ENCODE measurements at places on chromosomes 7 and 10.
A peak's percentile ranks its signal among the peaks of the same experiment; 100 is the strongest.

DNA sequence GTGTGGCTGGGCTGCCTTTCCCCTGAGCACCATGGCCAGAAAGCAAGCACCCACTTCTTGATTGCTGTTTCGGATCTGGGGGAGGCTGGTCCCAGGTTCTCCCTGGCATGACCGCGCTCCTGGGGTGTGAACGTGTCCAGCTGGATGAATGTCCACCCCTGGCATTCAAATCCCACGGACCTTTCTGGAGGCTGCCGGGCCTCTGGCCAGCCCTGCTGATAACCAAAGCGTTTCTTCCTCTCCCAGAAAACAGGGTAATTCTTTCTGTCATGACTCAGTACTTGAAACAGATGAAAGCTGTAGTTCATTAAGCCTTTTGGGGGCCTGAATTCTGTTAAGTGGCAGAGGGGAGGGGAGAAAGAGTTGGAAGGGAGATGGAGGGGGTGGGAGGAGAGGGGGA, 73.1 kb upstream of the SAMD8 start:
- no peak for DNase-seq

- no peak for DNase-seq
Measured at GRCh38 chr7:140084142-140084655, 21.4 kb upstream of the PARP12 start.

- no peak for DNase-seq
Measured at GRCh38 chr7:3882782-3883181, 581.7 kb downstream of the SDK1 start.

DNA sequence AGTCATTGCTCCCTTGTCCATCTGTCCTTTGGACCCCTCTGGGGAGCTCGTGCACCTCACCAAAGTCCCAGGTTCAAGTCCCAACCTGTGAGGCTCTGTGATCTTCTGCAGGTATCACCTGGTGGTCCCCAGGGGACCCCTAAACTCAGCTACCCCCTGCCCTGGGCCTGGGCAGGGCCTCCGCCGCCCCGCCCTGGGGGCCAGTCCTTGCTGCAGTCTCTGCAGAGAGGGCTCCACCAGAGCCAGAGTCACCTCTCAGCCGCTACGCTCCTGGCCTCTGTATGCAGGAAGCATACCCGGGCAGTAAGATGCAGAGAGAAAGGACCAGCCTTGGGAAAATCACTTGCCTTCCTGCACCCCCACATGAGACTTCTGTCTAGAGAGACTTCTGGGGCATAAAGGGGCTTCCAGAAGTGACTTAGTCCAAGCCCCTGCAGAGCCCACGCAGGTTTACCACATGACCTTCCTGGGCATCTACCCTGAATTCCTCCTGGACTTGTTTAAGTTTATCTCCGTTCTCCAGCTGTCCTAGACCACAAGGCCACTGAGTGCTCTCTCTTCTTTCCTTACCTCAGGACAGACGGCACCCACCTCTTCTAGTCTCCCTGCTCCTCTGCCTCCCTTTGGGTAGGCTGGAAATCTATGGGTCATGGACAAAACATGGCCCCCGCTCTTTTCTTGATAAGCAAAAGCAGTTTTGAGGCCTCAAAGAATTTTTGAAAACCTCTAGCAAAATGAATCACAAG, 21.2 kb downstream of the CALML5 start:
- DNase-seq: no peak

DNA sequence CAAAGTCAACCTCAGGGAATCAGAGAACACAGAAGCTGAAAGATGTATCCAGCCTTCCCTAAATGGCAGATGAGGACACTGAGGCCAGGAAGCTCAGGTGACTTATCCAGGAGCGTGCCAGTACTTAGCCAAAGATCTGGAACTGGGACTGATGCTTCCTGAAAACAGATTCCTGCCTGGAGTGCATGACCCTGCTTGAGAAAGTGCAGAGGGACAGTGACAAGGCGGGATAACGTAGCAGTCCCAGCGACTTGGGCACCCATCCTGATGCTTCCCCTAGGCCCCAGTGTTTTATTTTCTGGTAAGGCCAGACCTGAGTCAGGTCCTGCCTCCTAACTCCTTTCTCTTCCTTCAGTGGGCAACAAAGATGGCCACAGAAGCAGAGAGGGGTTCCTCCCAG, 48.6 kb downstream of the KIAA1217 start:
- no peak for DNase-seq

- no peak for DNase-seq
Measured at GRCh38 chr10:85649461-85649860, 717.1 kb downstream of the GRID1 start.

DNA sequence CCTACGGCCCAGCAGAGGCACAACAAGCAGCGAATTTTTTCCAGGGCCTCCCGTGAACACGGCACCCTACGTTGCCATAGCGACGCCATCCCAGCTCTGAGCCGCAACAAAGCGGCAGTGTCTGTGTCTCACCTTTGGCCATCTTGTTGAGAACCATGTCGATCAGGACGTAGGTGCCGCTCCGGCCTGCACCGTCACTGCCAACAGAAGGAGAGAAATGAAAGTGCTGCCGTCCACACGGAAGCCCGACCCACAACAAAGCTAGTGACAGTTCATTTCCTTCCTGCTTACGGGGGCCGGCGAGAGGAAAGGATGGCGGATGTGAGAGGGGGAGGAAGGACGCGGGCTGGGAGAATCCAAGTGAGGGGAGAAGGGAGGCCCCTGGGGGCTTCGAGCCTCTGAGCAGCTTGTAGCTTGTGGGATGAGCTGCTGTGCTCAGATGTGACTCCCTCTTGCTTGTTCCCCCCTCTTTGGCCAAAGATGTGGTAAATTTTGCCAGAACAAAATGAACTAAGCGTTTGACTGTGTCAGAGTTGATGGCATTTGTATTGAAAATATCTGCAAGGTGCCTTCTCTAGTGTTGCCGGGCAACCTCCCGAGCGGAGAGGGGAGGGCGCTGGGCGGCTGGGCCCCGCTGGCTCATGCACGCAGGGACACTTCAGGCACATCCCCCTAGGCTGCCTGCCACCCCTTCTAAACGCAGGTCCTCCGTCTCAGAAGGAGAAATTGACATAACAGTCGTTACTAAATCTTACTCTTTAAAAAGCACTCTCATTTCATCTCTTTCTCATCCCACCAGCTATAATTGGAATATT, 232.2 kb downstream of the DNAJB6 start:
- DNase-seq: peak; percentile 56

DNA sequence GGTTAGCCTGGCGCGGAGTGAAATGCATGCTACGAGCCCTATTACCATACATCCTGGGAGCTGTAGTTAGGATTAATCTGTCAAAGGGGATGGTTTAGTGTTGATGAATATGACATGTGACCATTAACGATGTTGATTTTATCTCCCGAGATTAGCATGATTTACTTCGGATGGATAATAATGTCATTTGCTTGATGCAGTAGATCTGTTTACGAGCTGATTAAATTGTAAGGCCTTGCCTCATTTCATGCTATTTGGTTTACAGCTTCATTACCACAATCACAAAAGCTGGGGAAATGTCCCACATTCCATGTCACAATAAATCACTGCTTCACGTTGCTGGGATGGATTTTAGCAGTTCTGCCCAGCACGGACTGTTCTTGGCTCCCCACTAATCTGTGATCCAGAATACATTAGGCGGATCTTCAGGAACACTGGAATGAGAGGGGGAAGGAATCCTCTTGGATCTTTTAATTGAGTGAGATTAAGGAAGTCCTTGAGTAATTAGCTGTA, 22.3 kb downstream of the ZNF503 start:
- DNase-seq: no peak

DNA sequence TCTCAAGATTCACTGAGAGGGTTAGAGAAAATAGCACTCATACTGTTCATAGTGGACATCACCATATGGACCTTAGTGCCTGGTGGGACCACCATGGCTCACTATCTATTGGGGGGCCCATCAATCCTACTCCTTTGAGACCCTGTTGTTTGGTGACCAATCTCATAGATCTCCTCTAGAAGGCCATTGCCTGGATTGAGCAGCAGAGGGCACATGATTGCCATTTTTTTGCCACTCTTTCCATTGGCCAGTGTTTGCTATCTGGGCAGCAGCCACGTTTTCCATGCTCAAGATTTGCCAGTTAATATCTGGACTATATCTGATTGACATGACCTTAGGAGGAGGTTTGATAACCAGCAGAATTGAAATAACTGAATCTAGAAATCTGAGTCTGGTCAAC, 244.5 kb downstream of the ITGB1 start:
- DNase-seq: no peak

DNA sequence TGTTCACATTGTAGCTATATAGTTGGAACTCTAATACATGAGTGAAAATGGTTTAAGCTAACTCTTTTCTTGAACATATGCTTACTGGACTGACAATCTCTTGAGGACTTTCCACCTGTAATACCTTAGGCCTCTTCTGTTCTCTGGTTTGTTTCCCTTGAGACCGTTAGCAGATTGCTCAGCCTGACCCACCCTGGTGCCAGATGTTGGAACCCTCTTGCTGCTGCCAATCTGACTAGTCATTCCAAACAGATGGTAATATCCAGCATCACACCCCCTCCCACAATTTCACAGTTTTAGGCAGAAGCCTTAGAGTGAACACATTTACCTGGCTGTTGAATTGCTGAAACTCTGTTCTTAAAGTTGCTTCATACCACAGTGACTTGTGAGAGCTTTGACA, 18.7 kb downstream of the CALD1 start:
- no peak for DNase-seq

GRCh38 chr7:30974605-30975255, 11.0 kb downstream of the GHRHR start:
- peak; percentile 21 for DNase-seq

DNA sequence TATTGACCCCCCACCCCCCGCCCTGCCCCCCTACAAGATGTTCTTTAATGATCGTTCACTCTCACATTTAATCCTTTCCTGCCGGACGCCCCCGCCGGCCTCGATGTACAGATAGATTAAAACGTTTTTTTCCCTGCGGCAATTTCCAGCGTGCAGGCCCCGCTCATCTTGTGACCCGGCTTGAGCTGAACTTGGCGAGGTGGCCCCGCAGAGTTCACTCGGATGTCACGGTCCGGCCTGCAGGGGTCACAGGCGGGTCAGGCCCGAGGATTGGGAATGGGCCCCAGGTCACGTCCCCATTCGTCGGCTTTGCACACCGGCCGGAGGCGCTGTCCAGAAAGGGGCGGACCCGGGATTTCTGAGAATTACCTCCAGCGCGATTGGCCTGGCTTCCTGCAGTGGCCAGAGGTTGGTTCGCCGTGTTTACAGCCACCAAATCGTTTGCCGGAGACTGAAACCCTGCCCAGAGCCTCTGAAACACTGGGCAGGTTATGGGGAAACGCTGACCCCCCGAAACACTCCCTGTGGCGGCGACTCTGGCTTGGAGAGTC, 1.9 kb upstream of the CYP26A1 start:
- no peak for DNase-seq

DNA sequence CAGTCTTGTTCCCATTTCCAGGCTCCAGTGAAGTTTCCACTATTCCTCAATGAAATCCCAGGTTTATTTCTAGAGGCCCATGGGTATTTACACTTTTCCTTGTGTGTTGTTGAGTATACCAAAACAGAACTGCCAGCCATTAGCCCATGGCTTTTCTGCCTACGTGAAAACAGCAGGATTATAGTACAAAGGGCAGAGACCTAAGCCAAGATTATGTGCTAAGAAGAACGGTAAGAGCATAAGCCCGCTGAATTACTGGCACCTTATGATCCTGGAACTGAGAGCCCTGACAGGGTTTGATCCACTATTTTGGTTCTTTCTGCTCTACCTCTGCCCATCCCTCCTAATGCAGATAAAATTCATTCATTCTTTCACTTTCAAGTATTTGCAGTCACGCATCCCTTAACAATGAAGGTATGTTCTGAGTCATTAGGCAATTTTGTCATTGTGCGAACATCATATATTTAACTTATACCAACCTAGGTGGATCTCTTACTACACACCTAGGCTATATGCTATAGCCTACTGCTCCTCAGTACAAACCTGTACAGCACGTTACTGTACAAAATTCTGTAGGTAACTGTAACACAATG, 16.0 kb downstream of the SEMA3C start:
- no peak for DNase-seq

DNA sequence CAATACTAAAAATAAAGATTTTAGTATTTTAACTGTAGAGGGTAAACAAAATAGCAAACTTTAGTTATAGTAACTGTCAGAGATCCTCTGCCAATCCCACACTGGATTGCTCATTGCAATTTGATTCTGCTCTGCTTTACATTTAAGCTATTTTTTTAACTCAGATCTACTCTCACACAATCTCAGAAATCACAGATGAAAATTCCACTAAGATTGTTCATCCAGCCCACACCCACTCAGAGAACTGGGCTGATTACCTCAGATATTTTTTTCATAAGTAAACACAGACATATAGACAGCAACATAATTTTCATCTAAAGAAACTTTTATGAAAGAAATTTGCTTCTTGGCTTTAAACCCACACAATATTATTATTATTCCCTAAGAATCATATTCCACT, 7.0 kb downstream of the OSBPL3 start:
- no peak for DNase-seq

GRCh38 chr10:99432881-99433280, 2.5 kb upstream of the GOT1 start:
- DNase-seq: no peak

- DNase-seq: no peak
Measured at GRCh38 chr10:108130575-108130974, 966.1 kb upstream of the SORCS1 start.

- no peak for DNase-seq
Measured at GRCh38 chr10:96275685-96276418, 4.5 kb upstream of the BLNK start.

- no peak for DNase-seq
Measured at GRCh38 chr10:90605506-90605905, 252.3 kb downstream of the HTR7 start.

DNA sequence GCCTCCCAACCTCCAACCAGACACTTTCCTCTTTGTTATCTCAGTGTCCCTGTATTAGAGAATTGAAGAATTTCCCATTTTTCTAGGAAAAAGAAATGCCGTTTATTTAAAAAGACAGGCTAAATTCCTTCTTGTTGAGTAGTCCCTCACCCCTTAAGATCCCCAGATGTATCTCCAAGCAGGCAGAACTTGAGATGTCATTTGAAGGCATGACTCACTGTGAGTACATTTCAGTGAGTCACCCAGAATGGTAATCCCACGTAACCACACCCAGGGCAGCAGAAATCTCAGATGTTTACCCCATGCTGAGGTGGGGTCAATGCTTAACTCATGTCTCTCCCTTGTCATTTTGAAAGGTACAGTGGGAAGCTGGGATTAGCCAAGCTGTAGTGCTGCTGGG, 4.4 kb downstream of the ZNF655 start:
- DNase-seq: no peak

GRCh38 chr7:100419660-100420226, 8.8 kb downstream of the ZCWPW1 start:
- DNase-seq: no peak

DNA sequence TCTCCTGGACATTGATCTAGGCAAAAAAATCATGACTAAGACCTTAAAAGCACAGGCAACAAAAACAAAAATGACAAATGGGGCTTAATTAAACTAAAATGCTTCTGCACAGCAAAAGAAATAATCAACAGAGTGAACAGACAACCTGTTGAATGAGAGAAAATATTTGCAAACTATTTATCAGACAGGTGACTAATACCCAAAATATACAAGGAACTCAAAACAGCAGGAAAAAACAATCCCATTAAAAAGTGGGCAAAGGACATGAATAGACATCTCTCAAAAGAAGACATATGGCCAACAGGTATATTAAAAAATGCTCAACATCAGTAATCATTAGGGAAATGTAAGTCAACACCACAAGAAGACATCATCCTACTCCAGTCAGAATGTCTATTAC, 166.8 kb downstream of the MTERF1 start:
- DNase-seq: no peak

- DNase-seq: no peak
Measured at GRCh38 chr10:129390147-129390546, 76.9 kb upstream of the MGMT start.

Data from CD4-positive, alpha-beta T cell treated with Interferon alpha-2 for 1 hour (primary cell).